ENCODE measurements at places on chromosomes 3 and 15. TPM values are rescaled to one million over a fixed set of nuclear protein-coding genes. Genes with fewer than 3 reads are reported as not detected.

DNA sequence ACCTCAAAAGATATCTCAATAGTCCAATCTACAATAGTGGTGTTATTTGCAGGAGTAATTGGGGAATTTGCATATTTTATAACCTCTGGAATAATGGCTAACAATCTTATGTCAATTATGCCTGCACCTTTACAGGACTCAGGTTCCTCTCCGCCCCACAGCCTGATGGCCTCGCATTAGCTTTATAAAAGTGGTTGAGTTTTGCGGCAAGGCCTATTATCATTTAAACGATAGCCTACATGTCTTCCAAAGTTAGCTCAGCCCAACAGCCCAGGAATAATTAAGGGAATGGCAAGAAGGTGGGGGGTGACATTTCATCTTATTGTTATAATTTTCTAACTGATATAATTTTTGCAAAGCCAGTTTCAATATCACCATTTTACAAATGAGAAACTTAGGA, 97.3 kb downstream of the RTP4 start:
- DNase-seq, result no peak

The ALG1L2 gene
- 3.5 TPM for total RNA-seq

GRCh38 chr3:134708671-134709070, 57.8 kb upstream of the KY start:
- DNase-seq, result no peak

The SH3BP5 gene
- 14.7 TPM for total RNA-seq

The TM6SF1 gene
- total RNA-seq, result 0.27 TPM

GRCh38 chr3:54671511-54671910, 256.3 kb downstream of the LRTM1 start:
- DNase-seq, result no peak

GRCh38 chr3:12990781-12991480, 82.3 kb downstream of the IQSEC1 start:
- DNase-seq, result no peak

GRCh38 chr3:157175691-157176507, 16.0 kb upstream of the CCNL1 start:
- no peak for DNase-seq
